Suprapubic skin (tissue), 4 donors: ENCODE measurements at places on chromosomes 2 and 18. TPM values are rescaled to one million over a fixed set of nuclear protein-coding genes. Genes with fewer than 3 reads are reported as not detected.

Gene PDE1A
- 2.3 TPM for total RNA-seq

DNA sequence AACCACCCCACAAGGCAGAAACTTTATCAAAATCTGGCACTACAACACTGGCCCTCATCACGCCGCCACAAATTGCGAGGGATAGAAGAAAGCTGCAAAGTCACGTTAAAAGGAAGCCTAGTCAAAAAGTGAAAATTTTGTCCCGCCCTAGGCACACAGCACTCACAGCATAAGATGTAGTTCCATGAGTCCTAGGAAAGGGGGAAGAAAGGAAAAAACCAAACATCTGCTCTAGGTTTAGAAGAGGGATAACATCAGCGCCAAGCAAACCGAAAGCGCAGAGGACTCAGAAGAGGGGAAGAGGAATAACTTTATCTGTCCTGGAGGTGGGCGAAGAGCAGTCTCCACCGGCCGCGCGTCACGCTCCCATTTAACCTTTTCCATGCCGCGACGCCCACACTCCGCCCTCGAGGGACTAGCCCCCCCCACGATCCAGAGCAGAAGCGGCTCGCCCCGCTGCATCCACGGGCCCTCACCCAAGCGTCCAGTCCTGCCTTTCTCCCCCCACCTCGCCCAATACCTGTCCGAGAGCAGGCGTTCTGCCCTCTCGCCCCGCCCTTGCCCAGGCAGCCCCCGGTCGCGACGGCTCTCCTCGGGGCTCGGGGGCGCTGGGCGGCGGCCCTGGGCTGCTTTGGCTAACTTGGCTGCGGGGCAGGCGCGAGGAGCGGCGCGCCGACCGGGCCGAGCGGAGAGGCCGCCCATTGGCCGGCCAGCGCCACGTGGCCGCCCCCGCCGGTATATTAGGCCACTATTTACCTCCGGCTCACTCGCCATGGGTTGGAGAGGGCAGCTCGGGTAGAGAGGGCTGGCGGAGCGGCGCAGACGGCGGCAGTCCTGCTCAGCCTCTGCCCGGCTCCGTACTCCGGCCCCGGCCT lies at the start of gene HOXD1:
TSS of gene HOXD1 (plus strand) at position 770 of the 875 bp plus-strand sequence. CDS start 134 bp downstream, outside the sequence.
- DNase-seq: no peak

DNA sequence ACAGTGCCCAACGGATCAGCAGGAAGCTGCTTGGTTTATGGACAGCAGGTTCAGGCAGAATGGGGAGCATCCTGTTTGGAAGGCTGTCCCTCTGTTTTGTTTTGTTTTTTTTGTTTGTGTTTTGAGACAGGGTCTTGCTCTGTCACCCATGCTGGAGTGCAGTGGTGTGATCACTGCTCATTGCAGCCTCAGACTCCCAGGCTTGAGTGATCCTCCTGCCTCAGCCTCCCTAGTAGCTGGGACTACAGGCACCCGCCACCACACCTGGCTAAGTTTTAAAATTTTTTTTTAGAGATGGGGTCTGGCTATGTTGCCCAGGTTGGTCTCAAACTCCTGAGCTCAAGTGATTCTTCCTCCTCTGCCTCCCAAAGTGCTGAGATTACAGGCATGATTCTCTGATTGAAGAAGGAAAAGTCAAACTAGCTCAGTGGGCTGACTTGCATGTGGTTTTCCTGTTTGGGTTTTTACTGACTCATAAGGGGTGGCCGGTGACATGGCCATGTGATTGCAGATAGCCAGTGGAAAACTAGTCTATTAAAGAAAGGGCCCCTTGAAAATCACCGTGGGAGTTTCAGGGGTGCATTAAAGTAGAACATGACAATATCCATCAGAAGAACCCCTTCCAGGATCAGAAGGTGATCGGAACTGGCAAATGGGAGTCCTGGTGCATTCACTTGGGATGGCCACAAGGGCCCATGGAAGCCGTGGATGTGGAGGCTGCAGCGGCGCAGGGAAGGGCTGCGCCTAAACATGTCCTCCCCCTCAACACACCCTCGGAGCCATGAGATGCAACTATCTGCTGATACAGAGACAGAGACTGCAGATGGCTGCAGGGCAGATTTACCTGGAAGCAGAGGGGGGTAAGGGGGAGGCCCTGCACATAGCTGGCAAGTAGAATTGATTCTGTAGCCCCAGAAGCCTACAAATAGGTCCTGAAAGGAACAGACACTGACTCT lies 26.5 kb downstream of the AQP12B start:
- DNase-seq: no peak

Gene FAM161A
- total RNA-seq: 2.3 TPM

DNA sequence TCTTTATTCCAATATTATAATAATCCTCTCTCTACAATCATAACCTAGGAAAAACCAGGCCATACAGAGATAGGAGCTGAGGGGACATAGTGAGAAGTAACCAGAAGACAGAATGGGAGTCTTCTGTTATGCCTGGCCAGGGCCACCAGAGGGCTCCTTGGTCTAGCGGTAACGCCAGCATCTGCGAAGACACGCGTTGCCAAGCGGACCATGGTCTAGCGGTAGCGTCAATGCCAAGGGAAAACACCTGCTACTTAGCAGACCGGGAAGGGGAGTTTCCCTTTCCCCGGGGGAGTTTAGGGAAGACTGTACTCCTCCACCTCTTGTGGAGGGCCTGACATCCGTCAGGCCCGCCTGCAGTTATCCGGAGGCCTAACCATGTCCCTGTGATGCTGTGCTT lies 36.6 kb downstream of the ARL6IP6 start:
- DNase-seq: no peak

DNA sequence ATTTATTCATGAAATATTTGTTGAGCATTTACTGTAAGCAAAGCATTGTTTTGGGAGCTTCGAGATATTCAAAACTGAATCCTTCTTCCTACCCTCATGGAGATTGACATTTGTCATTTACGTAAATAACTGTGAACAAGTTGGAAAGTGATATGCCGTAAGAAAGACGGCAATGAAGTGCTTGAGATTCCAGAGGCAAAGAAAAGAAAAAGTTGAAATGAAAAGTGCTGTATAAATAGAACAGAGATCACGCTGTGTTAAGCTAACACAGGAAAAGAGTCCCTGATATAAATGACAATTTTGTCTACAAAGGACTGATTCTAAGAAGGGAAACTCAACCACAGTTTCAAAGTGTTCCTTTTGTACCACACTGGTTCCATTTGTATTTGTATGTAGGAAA lies 1.8 kb downstream of the CHRNA1 start:
- no peak for DNase-seq
